ENCODE measurements at places on chromosomes 5 and 9.

GRCh38 chr5:92917044-92917443, 664.0 kb downstream of the NR2F1-AS1 start:
- no peak for DNase-seq

- DNase-seq: no peak
Measured at GRCh38 chr9:136202454-136203407, 2.2 kb downstream of the LHX3 start.

- DNase-seq: no peak
Measured at GRCh38 chr5:118592229-118593002, 395.9 kb downstream of the DTWD2 start.

GRCh38 chr9:19720377-19720776, 68.5 kb downstream of the SLC24A2 start:
- DNase-seq: no peak

GRCh38 chr9:72909428-72909827, 43.4 kb downstream of the ALDH1A1 start:
- DNase-seq: no peak

- DNase-seq: no peak
Measured at GRCh38 chr9:135070964-135071735, 16.3 kb upstream of the OLFM1 start.

- DNase-seq: no peak
Measured at GRCh38 chr9:100087218-100087617, 11.6 kb downstream of the ERP44 start.

DNA sequence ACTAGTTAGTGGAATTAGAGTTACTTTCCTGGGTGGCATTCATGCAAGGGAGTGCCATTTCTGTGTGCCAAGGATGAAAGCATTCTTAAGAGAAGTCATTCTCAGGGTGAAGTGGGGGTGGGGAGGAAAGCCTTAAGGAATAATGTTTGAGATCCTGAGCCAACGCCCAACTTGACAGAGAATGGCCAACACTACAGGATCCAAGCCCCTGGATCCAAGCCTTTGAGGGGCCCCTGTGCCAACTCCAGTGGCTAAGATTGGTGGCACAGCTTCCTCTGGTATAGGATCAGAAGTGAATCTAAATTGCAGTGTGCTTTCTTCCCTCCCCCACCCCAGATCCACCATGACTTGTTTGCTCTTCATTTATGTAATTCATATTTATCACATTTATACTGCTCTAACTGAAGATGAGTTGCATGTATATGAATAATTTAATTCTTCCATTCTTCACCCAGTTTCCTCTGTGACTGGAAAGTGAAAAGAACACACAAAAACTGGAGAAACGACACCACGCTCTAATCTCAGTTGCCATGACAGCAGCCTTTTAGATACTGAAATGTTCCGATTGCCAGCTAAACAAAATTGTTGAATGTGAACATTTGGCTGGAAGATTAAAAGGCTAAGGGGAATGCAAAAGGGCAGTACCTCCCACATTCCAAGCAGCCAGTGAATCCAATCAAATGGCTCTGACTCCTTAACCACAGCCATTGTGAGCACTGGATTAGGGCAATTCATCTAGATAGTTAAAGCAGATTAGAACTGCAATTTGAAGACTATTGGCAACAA, 4.5 kb downstream of the ZNF608 start:
- DNase-seq: no peak

DNA sequence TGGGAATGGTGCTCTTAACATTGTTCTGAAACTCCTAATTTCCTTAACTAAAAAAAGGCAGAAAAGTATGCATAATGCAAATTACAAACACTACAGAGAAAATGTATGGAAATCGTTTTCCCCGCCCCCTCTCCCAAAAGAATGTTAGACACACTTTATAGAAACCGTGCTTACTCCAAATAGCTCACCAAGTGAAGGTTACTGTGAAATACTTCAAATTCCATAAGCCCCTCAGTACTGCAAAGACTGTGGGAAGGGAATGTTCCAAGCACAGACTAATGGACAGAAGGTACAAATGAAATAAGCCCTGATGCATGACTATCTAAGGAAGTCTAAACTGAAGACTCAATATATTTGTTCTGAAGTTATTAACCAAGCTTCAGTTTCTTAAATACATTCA, 12.5 kb downstream of the MAPKAP1 start:
- DNase-seq: no peak
